ENCODE measurements at places on chromosomes 2 and 18.

GRCh38 chr18:394987-395362, 105.5 kb downstream of the COLEC12 start:
- no peak for DNase-seq

DNA sequence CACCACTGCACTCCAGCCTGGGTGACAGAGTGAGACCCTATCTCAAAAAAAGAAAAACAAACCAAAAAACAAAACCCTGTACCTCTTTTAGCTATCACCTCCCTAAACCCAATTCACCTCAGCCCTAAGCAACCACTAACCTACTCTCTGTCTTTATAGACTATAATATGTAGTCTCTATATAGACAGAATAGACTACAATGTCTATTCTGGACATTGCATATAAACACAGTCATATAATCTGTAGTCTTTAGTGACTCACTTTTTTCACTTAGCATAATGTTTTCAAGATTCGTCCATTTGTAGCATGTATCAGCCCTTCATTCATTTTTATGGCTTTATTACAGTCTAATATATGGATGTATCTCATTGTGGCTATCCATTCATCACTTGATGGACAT, 37.2 kb upstream of the MRPL33 start:
- DNase-seq = no peak

- no peak for DNase-seq
These were observed 9.9 kb upstream of the CTLA4 start for GRCh38 chr2:203857656-203858055.

GRCh38 chr2:239271882-239272281, 128.9 kb downstream of the HDAC4 start:
- no peak for DNase-seq

- DNase-seq = peak; percentile 78
These were observed 69.3 kb upstream of the FN1 start for GRCh38 chr2:215505044-215505786.

- no peak for DNase-seq
These were observed 192.2 kb downstream of the TSN start for GRCh38 chr2:121947674-121948073.

GRCh38 chr18:56712761-56713160, 61.6 kb downstream of the WDR7 start:
- DNase-seq = no peak

- DNase-seq = peak; percentile 19
These were observed 2.3 kb downstream of the NEUROD1 start for GRCh38 chr2:181677912-181678586.

GRCh38 chr2:68287580-68288441, 31.9 kb downstream of the CNRIP1 start:
- no peak for DNase-seq

GRCh38 chr2:172772633-172773032, 37.0 kb downstream of the RAPGEF4 start:
- DNase-seq = no peak

- no peak for DNase-seq
These were observed 9.7 kb upstream of the EN1 start for GRCh38 chr2:118856978-118857676.

GRCh38 chr2:183605440-183605839, 481.2 kb downstream of the NUP35 start:
- DNase-seq = no peak

- DNase-seq = no peak
These were observed 639.3 kb downstream of the ADCYAP1 start for GRCh38 chr18:1544016-1544415.

DNA sequence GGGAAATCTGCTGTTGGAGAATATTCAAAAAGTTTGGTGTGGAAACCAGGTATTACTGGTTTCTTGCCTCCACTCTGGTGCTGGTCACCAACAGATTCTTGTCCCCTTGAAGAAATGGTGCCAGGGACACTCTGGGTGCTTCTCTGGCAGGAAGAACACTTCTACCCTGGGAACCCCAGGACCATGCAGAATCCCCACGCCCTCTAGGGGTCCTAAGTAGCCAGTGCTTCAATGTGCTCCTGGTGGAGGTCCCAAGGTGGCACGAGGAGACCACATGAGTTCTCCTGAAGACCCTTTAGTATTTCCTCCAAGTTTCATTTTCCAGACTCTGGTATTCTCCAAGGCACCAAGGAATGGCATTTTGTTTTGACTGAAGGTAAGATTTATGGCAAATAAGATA, 380.6 kb downstream of the TSN start:
- DNase-seq = no peak

DNA sequence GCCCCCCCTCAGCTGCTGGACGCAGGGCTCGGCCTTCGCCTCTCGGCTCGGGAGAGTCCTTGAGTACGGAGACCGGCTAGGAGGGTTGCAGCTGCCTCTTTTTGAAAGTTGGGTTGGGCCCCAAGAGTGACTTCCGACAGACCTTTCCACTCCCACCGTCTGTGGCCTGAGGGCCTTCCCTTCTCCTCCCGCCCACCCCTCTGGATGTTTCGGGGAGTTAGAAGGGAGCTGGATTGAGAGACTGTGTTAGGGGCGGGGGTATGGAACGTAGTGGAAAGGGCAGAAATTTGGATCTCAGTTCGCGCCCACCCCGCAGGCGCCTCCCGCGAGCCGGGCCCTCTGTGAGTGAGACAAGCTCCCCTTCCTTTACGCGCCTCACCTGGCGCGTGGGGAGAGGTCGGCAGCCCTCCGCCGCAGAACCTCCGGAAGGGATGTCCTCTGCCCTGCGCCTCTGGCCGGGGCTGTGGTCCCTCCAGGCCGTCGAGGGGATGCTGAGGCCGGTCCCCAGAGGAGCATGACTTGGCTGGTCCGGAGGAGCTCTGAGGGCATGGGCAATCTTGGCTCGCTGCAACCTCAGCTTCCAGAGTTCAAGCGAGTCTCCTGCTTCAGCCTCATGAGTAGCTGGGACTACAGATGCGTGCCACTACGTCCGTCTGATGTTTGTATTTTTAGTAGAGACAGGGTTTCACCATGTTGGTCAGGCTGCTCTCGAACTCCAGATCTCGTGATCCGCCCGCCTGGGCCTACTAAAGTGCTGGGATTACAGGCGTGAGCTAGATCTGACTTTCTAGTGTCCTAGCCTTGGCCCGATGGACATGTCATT, 15.9 kb downstream of the C2orf74 start:
- no peak for DNase-seq

DNA sequence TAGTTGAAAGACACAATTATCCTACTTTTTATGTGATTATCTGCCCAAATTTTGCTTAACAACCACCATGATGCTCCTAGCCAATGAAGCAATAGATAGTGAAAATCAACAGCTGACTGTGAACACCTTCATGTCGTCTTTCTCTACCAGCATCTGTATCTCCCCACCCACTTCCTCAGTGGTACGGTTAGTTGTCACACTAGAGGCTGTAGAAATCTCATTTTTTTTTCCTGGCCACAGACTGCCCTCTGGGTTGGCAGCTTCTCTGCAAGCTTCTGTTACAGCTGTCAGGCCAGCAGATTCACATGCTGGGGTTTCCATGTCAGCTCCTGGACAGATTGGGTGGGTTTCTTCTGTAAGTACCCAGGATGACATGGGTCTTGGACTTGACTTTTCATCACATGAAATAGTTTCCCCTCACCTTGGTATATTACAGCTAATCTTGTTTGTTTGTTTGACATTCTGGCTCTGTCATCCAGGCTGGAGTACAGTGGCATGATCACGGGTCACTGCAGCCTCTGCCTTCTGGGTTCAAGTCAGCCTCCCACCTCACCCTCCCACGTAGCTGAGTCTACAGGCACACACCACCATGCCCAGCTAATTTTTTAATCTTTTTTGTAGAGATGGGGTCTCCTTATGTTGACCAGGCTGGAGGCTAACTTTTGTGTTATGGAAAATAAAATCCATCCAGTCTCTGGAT, 24.3 kb downstream of the STAT4 start:
- no peak for DNase-seq

DNA sequence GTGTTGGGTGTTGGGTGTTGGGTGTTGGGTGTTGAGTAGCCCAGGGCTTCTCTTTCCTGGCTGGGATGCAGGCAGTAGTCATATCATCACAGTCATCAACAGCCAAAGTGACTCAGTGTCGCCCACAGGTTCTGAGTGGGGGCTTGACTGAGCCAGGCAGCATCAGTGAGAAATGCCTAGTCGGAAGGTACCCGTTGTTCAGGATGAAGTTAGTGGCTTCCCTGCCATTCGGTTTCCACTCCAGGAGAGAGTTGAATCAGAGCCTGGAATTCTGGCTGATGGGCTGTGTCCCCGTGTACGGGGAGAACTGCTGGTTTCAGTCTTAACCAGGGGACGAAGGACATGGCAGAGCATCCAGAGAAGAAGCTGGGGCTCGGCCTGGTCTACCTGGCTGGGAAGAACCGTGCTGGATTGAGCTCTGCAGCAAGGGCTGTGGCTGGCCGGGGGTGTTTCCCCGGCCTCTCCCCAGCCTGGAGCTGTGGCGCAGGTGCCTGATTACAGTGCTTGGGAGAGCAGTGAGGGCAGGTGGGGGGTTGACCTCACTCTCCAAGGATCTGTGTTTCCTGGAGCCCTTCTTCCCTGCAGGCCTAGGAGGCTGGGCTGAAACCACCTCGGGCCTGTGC, 49.4 kb downstream of the AGAP1 start:
- DNase-seq = no peak

DNA sequence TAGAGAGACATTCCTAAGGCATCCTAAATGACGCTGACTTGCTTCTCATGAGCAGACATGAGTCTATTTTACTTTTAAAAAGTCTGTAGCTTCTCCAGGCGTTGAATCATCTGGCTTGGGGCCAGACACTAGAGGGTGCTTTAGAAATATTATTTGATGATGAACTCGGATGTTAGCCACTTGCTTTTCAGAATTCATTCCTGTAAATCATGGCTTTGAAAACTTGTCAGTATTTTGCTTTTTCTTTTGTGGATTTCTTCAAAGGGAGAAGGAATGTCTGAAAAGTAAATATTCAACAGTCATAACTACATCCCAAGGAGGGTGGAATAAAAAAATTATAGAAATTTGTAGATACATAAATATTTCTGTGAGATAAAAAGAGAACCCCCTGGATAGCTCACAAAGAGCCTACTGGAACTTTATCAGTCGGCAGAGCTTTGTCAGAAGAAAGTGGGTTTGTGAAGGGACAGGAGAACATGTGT, 370.8 kb downstream of the OSR1 start:
- DNase-seq = peak; percentile 84

- no peak for DNase-seq
These were observed 128.3 kb upstream of the ATP5MC3 start for GRCh38 chr2:175309799-175310198.

GRCh38 chr18:73040247-73040646, 172.5 kb upstream of the NETO1 start:
- no peak for DNase-seq
